Common myeloid progenitor, CD34-positive (primary cell): ENCODE measurements at places on chromosomes 5 and 9.

GRCh38 chr9:119164716-119165115 lies 204.5 kb downstream of the BRINP1 start:
- DNase-seq = no peak

DNA sequence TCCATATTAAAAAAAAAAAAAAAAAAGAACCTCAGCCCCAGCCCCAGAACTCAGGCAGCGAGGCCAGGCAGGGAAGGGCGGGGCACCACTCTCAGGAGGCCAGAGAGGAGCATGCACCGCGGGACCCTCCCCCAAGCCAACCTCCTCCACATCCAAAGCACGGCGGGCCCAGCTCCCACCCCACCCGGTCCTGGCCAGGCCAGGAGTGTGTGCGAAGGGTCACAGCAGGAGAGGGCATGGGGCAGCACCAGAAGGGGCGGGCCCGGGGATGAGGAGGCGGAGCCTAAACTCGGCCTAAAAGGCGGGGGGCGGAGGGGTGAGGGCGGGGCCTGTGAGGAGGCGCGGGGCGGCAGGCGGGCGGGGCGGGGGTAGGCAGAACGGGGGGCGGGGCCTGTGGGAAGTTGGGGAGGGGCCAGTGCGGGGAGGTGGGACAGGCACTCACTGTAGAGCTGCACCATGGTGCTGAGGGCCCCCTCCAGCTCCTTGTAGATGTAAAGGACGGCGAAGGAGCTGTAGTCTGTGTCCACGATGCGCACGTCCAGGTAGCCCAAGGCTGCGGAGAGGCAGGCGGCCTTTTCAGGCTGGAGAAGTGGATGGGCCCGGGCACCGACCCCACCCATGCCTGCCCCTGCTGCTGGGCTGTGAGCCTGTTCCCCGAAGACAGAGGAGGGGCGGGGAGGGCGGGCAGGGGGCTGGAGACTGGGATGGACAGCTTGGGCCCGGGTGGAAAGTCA lies 1.2 kb downstream of the LCN15 start:
- DNase-seq = peak; percentile 84

DNA sequence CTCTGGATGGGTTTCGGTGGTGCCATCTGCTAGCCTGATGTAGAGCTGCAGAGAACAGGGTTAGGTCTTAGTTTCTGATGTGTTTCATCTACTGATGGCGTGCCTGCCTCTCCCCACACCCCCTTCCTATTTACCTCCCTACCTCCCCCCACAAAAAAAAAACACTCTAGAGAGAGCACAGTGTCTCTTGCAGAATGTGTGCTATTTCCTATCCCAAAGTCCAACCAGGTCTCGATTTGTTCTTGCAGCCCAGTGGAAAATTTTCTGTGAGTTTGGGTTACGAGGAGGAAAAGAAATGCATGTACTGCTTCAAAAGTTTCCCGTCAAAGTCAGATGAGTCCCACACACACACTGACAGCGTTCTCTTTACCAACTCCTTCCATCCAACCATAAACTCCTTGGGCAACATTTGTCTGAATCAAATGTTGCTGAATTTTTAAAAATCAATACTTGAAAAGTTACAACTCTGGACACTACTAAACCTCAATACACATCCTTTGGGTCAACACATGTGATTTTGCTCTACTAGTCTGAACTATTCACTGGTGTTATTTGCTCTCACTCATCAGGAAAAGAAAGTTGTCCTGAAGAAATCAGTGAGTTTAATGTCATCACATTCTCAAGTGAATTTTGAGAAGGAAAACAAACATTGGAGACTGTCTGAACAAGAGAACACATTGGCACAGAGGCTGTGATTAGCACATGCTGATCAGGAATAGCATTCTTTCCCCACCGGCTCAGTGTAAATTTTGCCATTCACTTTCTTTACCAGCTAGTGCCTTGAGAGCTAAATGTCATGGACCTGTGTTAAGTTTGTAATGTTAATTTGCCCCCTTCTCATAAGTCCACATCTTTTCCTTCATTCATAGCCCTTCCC lies 84.1 kb downstream of the MAMDC2 start:
- DNase-seq = no peak

GRCh38 chr5:117065800-117066199 lies 491.2 kb upstream of the SEMA6A start:
- no peak for DNase-seq

GRCh38 chr5:132905938-132906337 lies 32.5 kb downstream of the LEAP2 start:
- DNase-seq = no peak

DNA sequence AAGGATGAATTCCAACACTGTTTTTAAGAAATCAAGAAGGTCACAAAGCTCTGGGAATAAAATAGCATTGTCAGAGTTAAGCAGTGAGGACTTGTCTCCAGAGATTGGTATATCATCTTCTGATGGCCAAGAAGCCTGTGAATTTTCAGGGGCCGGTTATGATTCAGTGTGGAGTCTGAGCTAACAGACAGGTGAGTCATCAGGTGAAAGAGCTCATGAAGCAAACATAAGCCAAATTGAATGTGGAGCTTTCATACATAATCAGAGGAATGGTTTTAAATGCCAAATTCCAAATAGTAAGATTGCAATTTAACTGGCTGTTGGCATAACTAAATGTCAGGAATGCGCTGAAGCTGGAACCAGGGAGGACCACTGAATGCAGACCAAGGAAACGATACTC lies 494.2 kb downstream of the MTRR start:
- no peak for DNase-seq

- peak; percentile 89 for DNase-seq
Measured at GRCh38 chr9:122446819-122447484, 30.8 kb downstream of the OR1J1 start.

GRCh38 chr9:135081731-135082130 lies 5.7 kb upstream of the OLFM1 start:
- DNase-seq = no peak

DNA sequence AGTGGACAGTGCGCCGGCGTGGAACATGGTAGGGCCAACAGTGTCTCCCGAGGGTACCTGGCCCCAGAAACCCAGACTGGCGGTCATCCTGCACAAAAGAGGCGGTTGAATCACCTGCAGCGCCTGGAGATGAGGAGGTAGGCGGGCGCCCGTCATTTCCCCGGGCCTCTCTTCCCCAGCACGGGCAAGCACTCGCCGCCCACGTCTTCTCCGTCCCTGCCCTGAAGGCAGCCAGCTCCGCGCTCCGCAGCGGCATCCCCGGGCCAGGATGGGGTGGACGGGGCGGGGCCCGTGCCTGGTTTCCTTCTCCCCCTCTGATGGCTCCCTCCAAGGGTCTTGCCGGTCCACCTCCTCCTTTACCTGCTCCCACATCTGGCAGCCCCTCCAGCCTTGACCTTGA lies 27.1 kb upstream of the N4BP3 start:
- no peak for DNase-seq

DNA sequence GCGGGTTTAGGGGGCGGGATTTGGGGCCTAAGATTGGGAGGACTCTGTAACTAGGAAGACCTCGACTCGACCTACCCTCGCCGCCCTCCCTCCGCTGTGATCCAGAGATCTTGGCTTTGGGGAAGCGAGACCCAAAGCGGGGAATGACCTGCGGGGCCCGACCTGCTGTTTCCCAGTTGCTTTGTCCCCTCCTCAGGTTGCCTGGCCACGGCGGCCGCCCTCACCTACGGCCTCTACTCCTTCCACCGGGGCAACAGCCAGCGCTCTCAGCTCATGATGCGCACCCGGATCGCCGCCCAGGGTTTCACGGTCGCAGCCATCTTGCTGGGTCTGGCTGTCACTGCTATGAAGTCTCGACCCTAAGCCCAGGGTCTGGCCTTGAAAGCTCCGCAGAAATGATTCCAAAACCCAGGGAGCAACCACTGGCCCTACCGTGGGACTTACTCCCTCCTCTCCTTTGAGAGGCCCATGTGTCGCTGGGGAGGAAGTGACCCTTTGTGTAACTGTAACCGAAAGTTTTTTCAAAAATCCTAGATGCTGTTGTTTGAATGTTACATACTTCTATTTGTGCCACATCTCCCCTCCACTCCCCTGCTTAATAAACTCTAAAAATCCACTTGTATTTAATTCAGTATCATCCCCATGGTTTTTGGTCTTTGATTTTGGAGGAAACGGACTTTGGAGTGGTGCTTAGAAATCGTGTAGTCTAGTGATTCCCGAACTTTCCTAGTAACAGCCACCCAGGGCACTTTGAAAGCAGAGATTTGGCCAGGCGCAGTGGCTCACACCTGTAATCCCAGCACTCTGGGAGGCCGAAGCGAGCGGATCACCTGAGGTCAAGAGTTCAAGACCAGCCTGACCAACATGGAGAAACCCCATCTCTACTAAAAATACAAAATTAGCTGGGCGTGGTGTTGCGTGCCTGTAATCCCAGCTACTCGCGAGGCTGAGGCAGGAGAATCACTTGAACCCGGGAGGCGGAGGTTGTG lies 878 bp downstream of the HIGD2A start:
- DNase-seq = no peak

- no peak for DNase-seq
Measured at GRCh38 chr5:146860213-146860893, 18.2 kb downstream of the PPP2R2B start.

DNA sequence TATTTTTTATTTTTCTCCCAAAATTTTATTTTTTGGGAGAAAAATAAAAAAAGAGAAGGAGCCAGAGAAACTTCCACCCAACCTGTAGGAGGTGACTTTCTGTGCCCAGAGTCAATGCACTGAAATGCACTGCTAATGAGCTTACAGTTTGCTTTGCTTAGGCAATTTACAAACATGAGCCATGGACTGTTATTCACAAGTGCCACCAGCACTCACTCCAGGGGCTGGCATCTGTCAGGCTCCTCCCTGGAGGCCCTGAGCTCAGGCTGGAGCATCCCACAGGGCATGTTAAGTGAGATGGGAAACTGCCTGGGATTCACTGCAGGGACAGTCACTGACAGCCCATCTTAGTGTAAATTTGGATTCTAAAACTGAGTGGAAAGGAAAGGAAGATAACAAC lies 74.9 kb downstream of the FANCC start:
- no peak for DNase-seq

DNA sequence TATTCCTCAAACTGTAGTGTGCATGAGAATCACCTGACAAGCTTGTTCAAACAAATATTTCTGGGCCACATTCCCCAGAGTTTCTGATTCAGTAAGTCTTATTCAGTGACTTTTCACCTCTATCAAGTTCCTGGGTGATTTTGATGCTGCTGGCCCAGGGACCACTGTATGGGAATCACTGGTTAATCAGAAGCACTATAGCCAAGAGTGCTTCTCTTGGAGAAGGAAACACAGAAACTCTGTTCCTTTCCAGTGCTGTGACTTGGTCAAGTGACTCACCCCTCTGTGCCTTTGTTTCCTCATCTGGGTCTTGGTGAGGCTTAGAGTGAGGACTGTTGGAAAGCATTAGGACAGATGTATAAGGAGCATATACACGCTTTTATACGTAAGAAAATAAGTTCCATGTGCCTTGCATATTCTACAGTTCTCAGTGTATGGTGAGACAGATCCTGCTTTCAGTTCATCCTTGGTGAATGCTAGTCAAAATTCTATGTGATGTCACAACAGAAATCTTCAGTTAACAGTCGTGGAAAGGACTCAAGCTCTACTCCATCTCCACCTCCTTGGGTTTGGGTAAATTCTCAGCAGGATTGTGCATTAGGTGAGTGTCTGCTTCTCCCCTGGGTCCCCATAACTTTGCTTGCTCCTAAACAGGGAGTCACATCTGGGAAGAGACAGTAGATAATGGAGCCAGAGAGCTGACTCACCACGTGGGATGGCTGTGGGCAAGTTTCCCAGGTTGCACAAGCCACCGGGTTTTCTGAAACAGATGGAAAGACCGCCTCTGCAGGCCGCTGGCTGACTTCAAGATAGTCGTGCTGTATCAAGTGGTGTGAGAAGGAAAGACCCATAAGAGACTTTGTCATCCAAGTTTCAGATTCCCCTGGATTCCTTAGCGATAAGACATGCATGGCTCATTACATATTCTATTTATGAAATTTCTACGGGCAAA lies 117.0 kb downstream of the NXNL2 start:
- DNase-seq = no peak

DNA sequence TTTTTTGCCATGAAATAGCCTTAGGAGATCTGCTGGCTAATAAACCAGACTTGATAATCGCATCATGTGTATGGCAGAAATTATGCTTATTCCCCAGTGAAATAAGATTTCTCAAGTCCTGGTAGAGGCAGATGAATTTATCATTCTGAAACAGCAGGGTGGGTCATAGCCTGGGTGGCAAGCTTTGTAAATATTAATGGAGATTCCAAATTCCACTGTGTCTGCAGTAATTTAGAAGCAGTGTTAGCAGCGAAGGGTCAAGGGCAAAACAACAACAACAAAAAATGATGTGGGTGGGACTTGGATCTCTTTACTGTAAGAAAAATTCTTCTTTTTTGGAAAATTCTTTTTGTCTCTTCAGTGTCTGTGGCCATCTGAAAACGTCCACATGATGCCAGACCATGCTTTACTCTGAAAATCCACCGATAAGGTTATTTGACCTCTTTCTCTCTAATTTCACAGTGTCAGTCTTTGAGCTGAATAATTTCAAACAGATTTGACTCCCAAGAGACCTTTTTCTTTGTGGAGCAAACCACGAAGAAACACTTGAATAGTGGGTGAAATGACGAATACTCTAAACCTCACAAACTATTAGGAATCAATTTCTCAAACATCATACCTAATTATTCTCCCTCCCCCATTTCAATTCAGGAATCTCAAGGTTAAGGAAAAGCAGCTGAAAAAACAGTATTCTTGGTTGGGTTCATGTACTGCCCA lies 106.0 kb upstream of the RPS23 start:
- no peak for DNase-seq

- no peak for DNase-seq
Measured at GRCh38 chr5:175700991-175701390, 43.1 kb downstream of the HRH2 start.

DNA sequence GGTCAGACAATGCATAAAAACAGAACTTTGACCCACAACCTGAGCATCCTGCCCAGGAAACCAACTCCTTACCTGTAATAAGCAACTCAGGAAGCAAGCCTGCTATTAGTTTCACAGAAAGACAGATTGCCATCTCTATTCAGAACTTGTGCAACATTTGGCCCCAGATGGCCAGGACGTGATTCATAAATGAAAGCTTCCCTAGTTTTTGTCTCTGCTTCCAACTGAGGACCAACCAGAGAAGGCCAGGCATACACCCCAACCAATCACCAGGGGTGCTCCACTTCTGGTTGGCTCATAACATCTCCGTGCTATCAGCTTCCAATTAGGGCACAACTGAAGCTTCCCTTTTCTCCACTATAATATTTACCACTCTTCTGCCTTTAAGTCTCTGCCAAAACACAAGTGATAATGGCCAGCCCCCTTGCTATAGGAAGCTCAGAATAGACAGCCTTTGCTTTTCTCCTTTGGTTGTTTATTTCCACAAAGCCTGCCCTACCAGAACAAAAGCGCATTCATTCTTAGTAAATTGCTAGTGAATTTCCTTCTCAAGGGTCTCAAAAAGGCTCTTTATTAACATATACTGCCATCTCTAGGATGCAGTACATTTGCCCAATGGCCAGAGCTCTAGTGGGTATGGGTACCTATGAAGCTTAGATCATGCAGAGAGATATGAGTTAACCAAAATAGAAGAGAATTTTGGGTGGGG lies 289.7 kb upstream of the DAP start:
- peak; percentile 57 for DNase-seq

GRCh38 chr9:89912605-89912953 lies 307.8 kb downstream of the GADD45G start:
- DNase-seq = no peak

- no peak for DNase-seq
Measured at GRCh38 chr9:3087697-3088096, 243.8 kb upstream of the PUM3 start.
